ENCODE measurements at places on chromosomes 3 and 15.

GRCh38 chr3:135078283-135078682 is 283.2 kb downstream of the EPHB1 start:
- DNase-seq, result no peak

DNA sequence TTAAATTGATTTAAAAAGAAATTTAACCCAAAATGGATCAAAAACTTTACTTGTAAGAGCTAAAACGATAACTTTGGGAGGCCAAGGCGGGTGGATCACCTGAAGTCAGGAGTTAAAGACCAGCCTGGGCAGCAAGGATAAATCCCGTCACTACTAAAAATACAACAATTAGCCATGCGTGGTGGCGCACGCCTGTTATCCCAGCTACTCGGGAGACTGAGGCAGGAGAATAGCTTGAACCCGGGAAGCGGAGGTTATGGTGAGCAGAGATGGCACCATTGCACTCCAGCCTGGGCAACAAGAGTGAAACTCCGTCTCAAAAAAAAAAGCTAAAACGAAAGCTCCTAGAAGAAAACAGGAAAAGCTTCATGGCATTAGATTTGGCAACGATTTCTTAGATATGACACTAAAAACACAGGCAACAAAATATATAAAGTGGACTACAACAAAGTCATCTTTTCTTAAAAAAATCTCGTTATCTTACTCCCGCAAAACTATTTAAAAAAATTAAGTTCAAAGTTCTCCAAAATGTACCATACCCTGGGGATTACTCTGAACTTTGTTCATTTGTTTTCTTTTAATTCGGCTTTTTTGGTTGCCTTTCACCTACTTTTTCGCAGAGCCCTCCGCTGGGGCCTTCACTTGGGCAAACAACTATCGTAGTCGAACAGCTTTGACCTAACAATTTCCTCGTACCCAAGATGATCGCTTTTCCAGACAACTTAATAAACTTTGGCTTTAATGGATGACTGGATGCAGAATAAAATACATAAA is 2.9 kb downstream of the HDDC3 start:
- DNase-seq, result no peak

DNA sequence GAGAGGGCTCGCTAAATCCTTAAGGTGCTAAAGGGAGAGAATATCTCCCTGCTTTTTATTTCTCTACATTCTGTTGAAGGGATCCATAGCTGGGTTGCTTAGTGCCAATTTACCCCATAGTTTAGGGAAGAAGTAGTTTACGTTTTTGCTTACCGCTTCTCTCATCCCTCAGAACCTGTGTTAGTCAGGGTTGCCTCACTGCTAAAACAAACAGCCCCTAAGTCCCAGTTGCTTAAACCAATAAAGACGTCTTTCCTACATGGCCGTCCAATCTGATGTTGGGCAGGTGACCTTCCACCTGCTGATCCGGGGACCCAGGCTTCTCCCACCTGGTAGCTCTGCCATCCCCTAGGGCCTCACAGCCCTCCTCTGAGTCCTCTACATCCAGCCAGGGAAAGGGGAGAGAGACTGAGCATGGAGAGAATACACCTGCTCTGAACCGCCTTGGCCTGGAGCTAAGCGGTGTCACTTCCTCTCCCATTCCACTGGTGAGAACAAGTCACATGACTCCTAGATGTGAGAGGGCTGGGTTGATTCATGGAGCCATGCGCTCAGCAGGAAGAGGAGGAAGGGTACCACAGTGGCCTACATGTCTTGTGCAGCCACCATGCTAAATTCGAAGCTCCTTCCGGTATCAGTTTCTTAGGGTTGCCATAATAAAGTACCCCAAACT is 26.3 kb downstream of the DNASE1L3 start:
- DNase-seq, result no peak

- DNase-seq, result no peak
Measured at GRCh38 chr3:134464064-134464688, 21.6 kb downstream of the ANAPC13 start.

DNA sequence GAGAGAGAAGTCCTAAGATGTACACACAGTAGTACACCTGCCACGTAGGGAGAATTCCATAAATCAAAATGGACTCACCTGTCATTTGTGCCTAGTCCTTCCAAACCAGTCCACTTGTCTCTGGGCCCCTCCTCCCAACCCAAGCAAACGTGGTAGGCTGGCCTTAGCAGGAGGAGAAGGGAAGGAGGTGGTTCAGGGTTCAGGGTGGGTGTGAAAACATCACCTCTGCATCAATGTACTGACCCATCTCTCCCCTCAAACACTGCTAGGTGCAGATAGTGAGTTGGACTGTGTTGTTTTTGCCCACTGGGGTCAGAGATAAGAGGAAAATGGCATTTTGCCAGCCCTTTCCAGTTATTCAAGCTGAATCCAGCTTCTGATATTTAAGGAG is 99.3 kb downstream of the MME start:
- DNase-seq, result no peak

DNA sequence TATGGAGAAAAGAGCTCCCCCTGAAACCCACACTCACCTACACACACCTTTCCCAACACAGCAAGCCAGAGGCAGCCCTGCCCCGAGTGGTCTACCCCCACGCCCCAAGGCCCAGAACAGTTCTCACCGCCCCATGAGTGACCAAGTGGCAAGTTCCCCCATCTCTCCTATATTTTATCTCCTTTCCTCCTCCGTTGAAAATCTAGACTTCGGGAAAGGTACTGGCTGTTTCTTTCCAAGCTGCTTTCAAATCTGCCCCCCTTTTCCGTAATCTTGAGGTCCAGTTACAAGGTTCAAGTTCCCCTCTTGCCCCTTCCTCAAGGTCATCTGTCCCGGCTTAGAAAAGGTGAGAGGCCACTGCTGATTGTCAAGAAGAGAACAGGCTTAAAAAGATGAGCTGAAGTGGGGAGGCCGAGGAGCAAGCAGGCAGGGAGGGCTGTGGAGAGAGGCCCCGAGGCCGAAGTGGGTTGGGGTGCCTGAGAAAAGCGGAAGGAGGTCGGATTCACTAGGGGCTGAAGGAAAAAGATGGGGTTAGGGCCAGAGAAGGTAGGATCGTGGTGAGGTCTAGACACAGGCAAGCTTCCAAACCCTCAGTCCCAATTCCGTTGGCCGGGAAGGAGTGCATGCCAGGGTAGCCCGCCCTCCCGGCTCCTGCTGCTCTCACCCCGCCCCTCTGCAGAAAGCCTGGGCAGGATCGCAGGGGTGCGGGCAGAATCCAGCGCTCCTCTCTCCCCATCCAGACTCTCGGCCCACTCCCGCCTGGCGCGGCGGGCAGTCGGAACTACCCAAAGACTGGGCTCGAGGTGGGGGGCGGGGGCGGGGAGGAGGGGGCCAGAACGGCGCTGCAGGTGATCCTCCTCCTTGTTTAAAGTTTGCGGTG is 1.7 kb downstream of the SEMA5B start:
- no peak for DNase-seq

- DNase-seq, result no peak
Measured at GRCh38 chr3:30614943-30615342, 8.5 kb downstream of the TGFBR2 start.

DNA sequence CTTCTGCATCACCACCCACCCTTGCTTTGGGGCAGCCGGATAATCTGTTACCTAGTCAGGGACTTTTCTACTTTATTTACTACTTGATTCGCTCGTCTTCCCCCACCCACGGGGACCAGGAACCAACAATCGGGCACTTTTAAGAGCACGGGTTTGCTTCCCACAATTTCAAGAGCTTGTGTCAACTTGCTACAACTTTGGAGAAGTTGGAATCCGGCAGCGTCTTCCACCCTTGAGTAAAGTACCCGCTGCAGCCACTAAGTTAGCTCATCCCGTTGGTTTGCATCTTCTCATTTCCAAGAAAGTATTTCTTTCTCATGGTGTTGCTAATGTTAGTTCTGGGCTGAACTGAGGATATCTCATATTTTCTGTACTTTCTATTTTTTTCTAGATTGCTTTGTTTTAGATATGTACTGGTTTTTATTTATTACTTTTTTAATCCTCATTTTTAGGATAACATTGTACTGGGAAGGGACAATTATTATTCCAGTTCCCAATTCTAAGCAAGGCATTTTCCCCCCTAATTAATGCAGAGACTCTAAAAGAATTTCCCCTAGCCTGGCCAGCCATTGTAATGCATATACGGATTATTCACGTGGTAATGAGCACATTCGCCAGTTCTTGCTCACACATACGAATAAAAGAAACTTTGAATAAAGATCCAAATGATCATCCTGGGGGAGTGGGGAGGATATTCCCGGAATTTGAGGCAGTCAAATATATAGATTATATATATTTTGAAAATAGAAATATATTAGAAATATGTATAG is 4.0 kb downstream of the SOX2 start:
- no peak for DNase-seq

GRCh38 chr15:40878785-40879184 is 4.8 kb upstream of the RHOV start:
- peak; percentile 71 for DNase-seq

GRCh38 chr3:46102780-46103130 is 75.5 kb upstream of the XCR1 start:
- no peak for DNase-seq

DNA sequence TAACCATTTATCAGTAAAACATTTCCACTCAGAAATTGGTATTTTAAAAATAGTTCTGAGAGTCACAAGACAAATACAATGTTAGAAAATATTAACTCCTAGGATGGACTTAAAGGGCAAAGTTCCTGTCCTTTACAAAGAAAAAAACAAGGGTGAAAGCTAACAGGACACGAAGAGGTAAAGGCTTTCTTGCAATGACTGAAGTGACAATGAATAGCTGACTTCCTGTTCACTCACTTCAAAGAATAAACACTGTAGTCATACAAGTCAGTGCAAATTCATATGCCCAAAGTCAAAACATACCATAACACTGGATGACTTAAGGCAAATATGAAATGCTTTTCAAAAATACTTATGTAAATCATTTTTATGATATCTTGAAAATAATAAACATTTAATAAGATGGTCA is 1389.8 kb upstream of the ALCAM start:
- no peak for DNase-seq

GRCh38 chr3:158152186-158152585 is 42.3 kb downstream of the RSRC1 start:
- no peak for DNase-seq

- DNase-seq, result no peak
Measured at GRCh38 chr3:64368257-64369020, 143.2 kb upstream of the PRICKLE2 start.

GRCh38 chr3:79521221-79521848 is 246.5 kb downstream of the ROBO1 start:
- no peak for DNase-seq

DNA sequence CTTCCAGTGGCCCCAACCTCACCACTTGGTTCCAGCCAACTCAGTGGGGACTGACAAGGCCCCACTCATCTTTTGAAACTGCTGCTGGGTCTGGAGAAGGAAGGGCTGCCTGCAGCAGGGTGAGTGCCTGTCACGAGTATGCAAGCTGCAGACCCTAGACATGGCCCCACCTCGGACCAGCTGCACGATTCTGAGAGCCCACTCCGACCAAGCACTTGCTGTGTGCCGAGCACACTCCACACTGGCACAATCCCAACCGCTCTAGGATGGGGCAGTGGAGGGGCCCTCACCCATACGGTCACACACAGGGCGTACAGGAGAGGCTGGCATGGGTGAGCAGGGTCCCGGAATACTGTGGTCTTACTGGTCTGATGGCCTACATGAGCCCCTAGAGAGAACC is 8.0 kb upstream of the PLXND1 start:
- no peak for DNase-seq
